ENCODE measurements at places on chromosomes 2 and 18. TPM values are rescaled to one million over a fixed set of nuclear protein-coding genes. Genes with fewer than 3 reads are reported as not detected.

Gene MATN3
- 3.9 TPM for total RNA-seq

Gene VRK2
- total RNA-seq, result 23.1 TPM

Gene TRABD2A
- total RNA-seq, result 5.4 TPM

Gene CHRNG
- total RNA-seq, result not detected

Gene PRKAG3
- not detected for total RNA-seq

Gene DNER
- 11.3 TPM for total RNA-seq

Gene UGT1A3
- not detected for total RNA-seq

Gene MAL
- total RNA-seq, result 71.0 TPM

Gene ALPP
- total RNA-seq, result not detected

Gene TDRD15
- not detected for total RNA-seq

Gene CHRND
- not detected for total RNA-seq

DNA sequence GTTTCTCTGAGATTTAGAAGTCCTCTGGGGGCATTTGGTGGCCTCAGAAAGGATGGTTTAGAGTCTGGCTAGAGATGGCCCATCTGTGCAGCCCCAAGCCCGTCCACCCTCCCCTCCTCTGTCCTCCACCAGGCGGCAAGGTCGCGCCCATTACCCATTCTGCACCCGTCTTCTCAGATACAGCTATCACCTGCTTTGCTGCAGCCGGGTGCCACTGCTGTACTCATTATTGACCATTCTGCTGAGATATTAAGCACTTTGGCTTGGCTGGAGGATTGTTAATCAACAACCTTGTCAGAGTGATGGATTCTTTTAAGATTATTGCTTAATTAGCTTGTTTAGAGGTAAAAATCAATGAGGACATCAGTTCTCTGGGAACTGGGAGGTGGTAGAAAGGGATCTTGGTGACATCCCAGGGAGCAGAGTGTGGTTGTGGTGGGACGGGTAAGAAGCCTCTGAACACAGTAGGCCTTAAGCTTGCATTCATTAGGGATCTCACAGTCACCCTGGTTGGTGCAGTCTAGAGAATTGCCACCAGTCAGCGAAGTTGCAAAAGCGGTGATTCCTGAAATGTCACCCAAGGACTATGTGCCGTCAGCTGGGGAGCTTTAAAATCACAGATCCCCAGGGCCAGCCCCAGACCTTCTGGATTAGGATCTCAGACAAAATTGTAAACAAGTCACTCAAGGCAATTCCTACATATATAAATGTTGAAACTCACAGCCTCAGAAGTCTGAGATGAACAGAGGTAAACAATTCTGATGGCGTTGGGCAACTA lies 90.9 kb downstream of the CAPN13 start:
- DNase-seq, result peak; percentile 71
- no peaks in the 10 kb centered on the region for H3K4me1 ChIP-seq
- H3K27ac ChIP-seq, result no peak overlapping the region
- no peaks in the 10 kb centered on the region for H3K27me3 ChIP-seq
- H3K36me3 ChIP-seq, result no peaks in the 10 kb centered on the region
- H3K4me3 ChIP-seq, result no peak overlapping the region

- DNase-seq, result no peak
- no peaks in the 10 kb centered on the region for H3K36me3 ChIP-seq
- no peak overlapping the region for H3K4me3 ChIP-seq
- H3K27ac ChIP-seq, result peak overlapping the region; percentile 67
Observed at GRCh38 chr2:236664136-236664535, 94.5 kb downstream of the ACKR3 start.

DNA sequence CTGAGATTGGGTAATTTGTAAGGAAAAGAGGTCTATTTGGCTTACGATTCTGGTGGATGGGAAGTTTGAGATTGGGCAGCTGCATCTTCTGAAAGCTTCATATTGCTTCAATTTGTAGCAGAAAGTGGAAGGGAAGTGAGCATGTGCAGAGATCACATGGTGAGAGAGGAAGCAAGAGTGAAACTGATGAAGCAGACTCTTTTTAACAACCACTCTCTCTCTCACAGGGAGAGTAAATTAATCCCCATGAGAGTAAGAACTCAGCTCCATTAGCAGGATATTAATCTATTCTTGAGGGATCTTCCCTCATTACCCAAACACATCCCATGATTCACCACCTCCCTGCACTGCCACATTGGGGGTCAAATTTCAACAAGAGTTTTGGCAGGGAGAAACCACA lies 298.5 kb upstream of the CELF4 start:
- DNase-seq, result no peak
- no peak overlapping the region for H3K4me3 ChIP-seq
- no peak overlapping the region for H3K27ac ChIP-seq
- no peaks in the 10 kb centered on the region for H3K4me1 ChIP-seq
- H3K36me3 ChIP-seq, result no peaks in the 10 kb centered on the region

DNA sequence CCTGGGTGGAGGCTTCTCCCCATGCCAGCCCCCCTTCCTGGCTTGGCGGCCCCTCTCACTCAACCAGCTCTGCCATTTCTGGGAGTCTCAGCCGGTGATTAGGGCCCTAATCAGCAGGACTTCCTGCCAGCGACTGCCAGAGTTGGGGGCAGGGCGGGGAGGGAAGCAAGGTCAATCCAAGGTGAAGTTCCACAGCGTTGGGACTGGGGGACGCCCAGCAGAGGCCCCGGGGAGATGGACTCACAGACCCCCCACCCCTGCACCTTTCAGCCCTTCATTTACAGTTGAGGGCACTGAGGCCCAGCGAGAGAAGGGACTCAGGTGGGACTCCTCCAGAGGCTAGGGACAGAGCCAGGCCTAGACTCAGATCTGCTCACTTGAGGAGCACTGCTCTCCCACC lies 65.3 kb downstream of the TNS1 start:
- no peaks in the 10 kb centered on the region for H3K36me3 ChIP-seq
- H3K4me3 ChIP-seq, result peak overlapping the region; percentile 17
- no peaks in the 10 kb centered on the region for H3K27me3 ChIP-seq
- H3K4me1 ChIP-seq, result peaks cover 99% of the 10 kb centered on the region
- peak overlapping the region; percentile 87 for H3K27ac ChIP-seq
- DNase-seq, result no peak

GRCh38 chr2:181143790-181144300 lies 163.4 kb downstream of the UBE2E3 start:
- H3K4me1 ChIP-seq, result no peaks in the 10 kb centered on the region
- H3K27ac ChIP-seq, result no peak overlapping the region
- DNase-seq, result no peak
- H3K27me3 ChIP-seq, result no peaks in the 10 kb centered on the region
- no peak overlapping the region for H3K4me3 ChIP-seq

- DNase-seq, result no peak
- peaks cover 13% of the 10 kb centered on the region for H3K4me1 ChIP-seq
- no peak overlapping the region for H3K4me3 ChIP-seq
- H3K36me3 ChIP-seq, result no peaks in the 10 kb centered on the region
Observed at GRCh38 chr2:58432491-58433170, 191.5 kb upstream of the FANCL start.

DNA sequence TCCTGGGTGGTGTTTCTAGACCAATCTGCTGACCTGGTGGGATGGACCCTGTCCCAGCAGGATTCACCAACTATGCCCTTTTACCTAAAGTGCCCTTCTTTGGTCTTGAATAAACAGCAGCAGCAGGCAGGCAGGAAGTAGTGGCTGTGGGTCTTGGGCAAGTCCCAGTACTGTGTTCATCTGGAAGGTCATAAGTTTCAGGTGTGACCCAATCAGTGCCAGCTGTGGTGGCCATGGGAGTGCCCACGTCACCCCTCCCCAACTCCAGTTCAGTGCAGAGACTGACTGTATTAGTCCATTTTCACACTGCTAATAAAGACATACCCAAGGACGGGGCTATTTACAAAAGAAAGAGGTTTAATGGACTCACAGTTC lies 148.3 kb upstream of the SRD5A2 start:
- H3K4me3 ChIP-seq, result no peak overlapping the region
- DNase-seq, result no peak
- no peaks in the 10 kb centered on the region for H3K36me3 ChIP-seq
- no peak overlapping the region for H3K27ac ChIP-seq
- no peaks in the 10 kb centered on the region for H3K4me1 ChIP-seq
- no peaks in the 10 kb centered on the region for H3K27me3 ChIP-seq

GRCh38 chr2:103734911-103735310 lies 973.1 kb downstream of the TMEM182 start:
- no peak overlapping the region for H3K4me3 ChIP-seq
- H3K27ac ChIP-seq, result no peak overlapping the region
- H3K4me1 ChIP-seq, result no peaks in the 10 kb centered on the region
- no peaks in the 10 kb centered on the region for H3K36me3 ChIP-seq

DNA sequence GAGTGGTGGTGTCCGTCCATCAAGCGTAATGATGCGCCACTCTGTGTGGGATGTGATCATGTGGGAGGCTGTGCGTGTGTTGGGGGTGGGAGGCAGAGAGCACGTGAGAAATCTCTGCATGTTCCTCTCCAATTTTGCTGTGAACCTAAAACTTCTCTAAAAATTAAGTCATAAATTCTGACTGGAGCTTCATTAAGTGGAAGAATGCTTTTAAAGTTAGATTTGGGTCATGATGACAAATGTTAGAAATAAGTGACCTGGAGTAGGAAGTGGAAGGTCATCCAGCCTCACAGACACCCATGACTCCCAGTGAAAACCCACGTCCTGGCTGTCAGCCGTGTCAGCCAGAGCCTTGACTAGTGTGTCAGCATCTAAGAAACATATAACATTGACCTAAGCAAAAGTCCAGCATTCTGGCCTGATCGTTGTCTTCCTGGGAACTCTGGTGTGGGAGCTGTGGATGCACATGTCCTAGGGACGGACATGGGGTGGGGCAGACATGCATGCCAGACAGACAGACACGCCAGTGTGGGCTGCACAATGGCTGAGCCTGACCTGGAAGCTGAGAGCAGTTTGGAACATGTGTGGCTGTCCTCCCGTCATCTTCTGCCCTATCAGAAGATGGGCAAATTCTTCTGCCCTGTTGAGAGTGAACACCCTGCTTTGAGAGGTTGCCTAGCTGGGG lies 245.6 kb downstream of the FAM210A start:
- H3K27ac ChIP-seq, result no peak overlapping the region
- H3K27me3 ChIP-seq, result no peaks in the 10 kb centered on the region
- peaks cover 18% of the 10 kb centered on the region for H3K4me1 ChIP-seq
- H3K36me3 ChIP-seq, result no peaks in the 10 kb centered on the region

DNA sequence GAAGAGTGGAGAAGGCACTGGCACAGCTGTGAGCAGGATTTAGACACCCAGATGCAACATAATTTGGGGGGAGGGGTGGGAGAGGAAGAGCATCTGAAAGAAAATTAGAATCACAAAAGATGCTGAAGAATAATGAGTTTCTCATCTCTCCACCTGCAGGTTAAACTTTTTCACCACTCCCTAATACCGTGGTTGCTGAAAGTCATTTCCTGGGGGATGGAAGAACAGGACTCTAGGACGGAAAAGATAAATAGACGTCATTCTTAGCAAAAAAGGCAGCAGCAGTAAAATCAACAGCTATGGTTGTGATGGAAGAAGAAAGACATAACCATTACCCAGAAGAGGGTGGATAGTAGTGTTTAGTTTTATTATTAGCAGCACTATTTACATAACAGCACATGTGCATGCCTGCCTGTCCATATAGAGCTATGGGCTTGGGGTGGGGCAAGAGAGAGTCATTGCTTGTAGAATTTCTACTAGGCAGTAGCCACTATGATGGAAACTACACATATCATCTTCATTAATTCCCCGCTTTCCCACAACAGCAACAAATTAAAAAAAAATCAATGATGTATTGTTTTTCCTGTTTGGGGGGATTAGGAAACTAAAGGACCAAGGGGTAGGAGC lies 212.2 kb downstream of the TRIB2 start:
- H3K36me3 ChIP-seq, result no peaks in the 10 kb centered on the region
- no peaks in the 10 kb centered on the region for H3K27me3 ChIP-seq

DNA sequence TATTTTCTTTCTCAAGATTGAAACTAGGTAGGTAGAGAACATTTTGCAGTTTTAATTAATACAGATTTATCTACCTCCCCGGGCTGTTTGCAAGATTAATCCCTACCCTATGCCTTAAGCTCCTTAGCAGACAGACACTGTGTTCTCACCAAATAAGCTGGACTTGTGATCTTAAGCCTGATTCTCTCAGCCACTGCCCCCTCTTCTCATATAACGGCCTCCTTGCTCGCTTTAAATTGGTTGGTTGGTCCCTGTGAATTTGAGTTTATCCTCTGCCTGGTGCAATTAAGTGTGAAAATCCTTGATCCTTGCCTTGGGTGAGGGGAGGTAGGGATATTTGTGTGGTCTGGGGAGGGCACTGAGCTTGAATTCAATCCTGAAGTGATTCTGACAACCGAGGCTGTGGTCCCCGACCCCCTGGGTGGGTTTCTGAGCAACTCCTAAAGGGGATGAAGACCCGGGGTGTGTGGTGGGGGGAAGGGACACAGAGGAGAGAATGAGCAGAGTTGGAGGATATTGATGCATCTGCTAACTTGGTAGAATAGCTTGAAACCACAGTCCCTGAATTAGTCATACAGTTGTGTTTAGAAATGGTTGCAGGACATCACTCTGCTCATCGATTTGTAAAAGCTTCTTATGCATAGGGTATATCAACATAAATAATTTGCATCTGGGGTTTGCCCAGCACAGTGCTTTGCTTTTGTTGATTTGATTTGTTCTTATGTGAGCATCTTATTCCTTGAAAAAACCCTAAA lies 36.9 kb upstream of the NCKAP5 start:
- peaks cover 21% of the 10 kb centered on the region for H3K4me1 ChIP-seq
- H3K27me3 ChIP-seq, result no peaks in the 10 kb centered on the region
- no peak overlapping the region for H3K27ac ChIP-seq
- H3K4me3 ChIP-seq, result no peak overlapping the region
- DNase-seq, result no peak
- H3K36me3 ChIP-seq, result no peaks in the 10 kb centered on the region

GRCh38 chr2:9308186-9308955 lies 101.8 kb downstream of the ASAP2 start:
- H3K36me3 ChIP-seq, result no peaks in the 10 kb centered on the region
- no peak overlapping the region for H3K4me3 ChIP-seq
- peak overlapping the region; percentile 89 for H3K27ac ChIP-seq
- DNase-seq, result no peak
- H3K4me1 ChIP-seq, result peaks cover 57% of the 10 kb centered on the region

GRCh38 chr18:5582849-5583681 lies 39.3 kb upstream of the EPB41L3 start:
- H3K36me3 ChIP-seq, result no peaks in the 10 kb centered on the region
- DNase-seq, result no peak
- no peak overlapping the region for H3K4me3 ChIP-seq
- H3K27ac ChIP-seq, result no peak overlapping the region

DNA sequence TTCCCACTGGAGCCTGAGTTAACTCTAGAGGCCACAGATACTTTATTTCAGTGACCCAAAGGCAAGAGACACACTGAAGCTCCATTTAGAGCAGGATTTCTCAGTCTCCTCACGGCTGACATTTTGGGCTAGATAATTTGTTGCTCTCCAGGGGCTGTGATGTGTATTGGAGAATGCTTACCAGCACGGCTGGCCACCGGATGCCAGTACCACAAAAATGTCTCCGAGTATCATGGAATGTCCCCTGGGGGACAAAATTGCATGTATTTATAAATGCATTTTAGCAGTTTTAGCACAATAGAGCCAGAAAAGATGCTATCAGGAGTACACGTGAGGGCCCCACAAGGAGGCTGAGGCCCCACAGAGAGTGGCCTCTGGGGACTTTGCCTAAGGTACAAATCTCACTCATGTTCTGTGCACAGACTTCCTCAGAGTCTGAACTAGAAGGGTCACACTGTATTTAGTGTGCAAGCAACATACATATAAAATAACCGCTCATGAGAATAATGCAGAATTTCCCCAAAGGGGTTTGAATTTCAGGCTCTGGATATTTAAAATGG lies 20.5 kb upstream of the DCC start:
- H3K27me3 ChIP-seq, result no peaks in the 10 kb centered on the region
- no peak overlapping the region for H3K4me3 ChIP-seq
- H3K36me3 ChIP-seq, result no peaks in the 10 kb centered on the region
- DNase-seq, result no peak
- no peak overlapping the region for H3K27ac ChIP-seq

- no peaks in the 10 kb centered on the region for H3K36me3 ChIP-seq
- peaks cover 36% of the 10 kb centered on the region for H3K4me1 ChIP-seq
- no peaks in the 10 kb centered on the region for H3K27me3 ChIP-seq
- no peak for DNase-seq
Observed at GRCh38 chr2:53987336-53987921, 16.6 kb upstream of the PSME4 start.
